T-cell (primary cell): ENCODE measurements at places on chromosomes 2 and 18. TPM values are rescaled to one million over a fixed set of nuclear protein-coding genes. Genes with fewer than 3 reads are reported as not detected.

- no peak overlapping the region for H3K27ac ChIP-seq
- DNase-seq, result no peak
- no peaks in the 10 kb centered on the region for H3K27me3 ChIP-seq
- no peak overlapping the region for H3K4me3 ChIP-seq
Observed at GRCh38 chr18:24616653-24617052, 156.2 kb downstream of the HRH4 start.

DNA sequence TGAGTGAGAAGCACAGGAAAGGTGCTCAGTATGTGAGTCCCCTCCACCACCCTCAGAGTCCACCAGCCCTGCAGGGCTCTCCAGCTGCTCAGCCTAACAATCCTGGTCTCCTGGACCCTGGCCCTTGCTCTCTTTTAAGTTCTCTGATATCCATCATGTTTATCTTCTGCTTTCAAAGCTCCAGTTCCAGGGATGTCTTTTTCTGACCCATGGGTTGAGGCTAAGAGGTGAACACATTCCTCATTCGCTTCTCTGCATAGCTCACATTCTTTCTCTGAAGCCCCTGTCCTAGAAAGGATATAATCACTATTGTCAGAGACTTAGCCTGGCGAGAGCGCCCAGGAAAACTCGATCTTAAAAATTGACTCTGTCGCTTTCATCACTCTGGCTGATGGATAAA lies 86.4 kb downstream of the ARL4C start:
- DNase-seq, result no peak
- H3K4me1 ChIP-seq, result no peaks in the 10 kb centered on the region
- no peaks in the 10 kb centered on the region for H3K27me3 ChIP-seq
- no peak overlapping the region for H3K4me3 ChIP-seq
- no peaks in the 10 kb centered on the region for H3K36me3 ChIP-seq

DNA sequence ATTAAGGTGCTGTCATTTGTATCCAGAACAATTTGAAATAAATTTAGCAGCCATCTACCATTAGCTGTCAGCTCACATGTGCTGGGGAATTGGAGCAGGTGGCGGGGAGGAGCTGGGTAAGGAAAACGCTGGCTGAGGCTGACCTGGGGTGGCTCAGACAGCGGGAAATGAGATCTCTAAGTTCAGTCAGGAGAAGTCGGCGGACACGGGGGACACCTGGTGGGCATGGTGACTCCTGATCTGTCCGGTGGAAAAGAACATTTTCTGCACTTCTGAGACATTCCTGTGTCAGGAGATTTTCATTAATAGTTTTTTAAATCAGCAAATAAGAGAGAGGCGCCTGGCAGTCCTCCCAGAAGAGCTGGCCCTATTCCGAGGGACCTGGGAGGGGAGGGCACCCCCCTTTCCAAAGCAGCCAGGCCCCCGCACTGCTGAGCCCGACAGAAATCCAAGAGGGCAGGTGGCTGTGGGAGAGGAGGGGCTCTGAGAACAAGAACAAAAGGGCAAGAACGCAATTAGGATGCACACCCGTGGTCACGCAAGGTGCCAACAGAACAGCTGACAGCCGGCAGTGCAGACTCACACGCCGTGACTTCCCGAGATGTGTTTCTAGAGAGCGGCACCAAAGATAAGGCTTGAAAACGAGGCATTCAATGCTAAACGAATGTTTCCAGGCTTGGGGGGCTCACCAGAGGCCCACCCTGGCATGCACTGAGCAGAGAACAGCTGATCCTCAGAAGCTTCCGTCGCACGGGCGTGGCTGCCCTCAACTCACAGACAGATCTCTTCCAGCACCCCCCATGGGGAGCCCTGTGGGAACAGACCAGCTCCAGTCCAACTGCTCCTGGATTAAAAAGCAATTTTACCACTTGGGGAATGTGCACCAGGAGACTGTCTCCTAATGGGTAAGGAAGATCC lies 26.4 kb downstream of the SLC66A2 start:
- H3K36me3 ChIP-seq, result peaks cover 27% of the 10 kb centered on the region
- H3K27ac ChIP-seq, result no peak overlapping the region
- H3K4me1 ChIP-seq, result no peaks in the 10 kb centered on the region

- H3K36me3 ChIP-seq, result no peaks in the 10 kb centered on the region
- DNase-seq, result no peak
- no peak overlapping the region for H3K4me3 ChIP-seq
Observed at GRCh38 chr18:70994116-70994515, 705.3 kb downstream of the SOCS6 start.

DNA sequence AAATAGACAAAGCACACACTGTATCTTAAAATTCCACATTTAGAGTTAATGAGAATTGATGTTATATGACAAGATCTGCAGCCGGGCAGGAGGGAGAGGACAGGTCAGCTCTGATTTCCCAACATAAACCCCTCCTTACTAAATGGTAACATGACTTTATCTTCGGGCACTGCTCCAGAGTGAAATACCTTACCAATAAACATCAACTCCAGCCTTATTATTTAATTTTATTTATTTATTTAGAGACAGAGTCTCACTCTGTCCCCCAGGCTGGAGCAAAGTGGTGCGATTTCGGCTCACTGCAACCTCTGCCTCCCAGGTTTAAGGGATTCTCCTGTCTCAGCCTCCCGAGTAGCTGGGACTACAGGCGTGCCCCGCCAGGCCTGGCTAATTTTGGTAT lies 1.7 kb downstream of the CYB5A start:
- H3K4me3 ChIP-seq, result no peak overlapping the region
- no peak overlapping the region for H3K27ac ChIP-seq
- peaks cover 19% of the 10 kb centered on the region for H3K4me1 ChIP-seq
- no peaks in the 10 kb centered on the region for H3K36me3 ChIP-seq

DNA sequence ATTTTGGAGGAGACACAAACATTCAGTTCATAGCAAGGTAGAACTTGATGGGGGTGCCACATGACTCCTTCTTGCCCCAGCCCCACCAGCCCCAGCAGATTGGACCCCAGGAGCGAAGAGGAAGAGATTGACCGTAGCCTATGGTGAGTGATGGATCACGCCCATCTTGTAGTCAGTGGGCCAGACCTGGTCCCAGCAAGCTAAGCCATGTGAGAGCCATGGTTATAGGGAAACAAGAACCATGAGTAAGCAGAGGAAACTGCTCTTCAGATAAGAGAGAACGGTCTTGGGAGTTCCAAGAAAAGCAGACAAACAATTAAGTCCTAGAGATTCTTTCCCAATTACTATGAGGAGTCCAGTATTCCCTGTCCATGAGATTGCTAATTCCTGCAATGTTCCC lies 4.6 kb upstream of the TCF4 start:
- no peak overlapping the region for H3K27ac ChIP-seq
- no peaks in the 10 kb centered on the region for H3K27me3 ChIP-seq
- peaks cover 6% of the 10 kb centered on the region for H3K4me1 ChIP-seq
- no peak for DNase-seq

- no peak for DNase-seq
- H3K4me3 ChIP-seq, result no peak overlapping the region
- no peaks in the 10 kb centered on the region for H3K27me3 ChIP-seq
- no peak overlapping the region for H3K27ac ChIP-seq
Observed at GRCh38 chr2:174964404-174964803, 40.8 kb downstream of the CHN1 start.

GRCh38 chr2:119860924-119861323 lies 101.2 kb downstream of the PTPN4 start:
- H3K4me3 ChIP-seq, result no peak overlapping the region
- no peaks in the 10 kb centered on the region for H3K36me3 ChIP-seq
- peaks cover 3% of the 10 kb centered on the region for H3K4me1 ChIP-seq
- no peak for DNase-seq
- no peak overlapping the region for H3K27ac ChIP-seq
- H3K27me3 ChIP-seq, result no peaks in the 10 kb centered on the region

DNA sequence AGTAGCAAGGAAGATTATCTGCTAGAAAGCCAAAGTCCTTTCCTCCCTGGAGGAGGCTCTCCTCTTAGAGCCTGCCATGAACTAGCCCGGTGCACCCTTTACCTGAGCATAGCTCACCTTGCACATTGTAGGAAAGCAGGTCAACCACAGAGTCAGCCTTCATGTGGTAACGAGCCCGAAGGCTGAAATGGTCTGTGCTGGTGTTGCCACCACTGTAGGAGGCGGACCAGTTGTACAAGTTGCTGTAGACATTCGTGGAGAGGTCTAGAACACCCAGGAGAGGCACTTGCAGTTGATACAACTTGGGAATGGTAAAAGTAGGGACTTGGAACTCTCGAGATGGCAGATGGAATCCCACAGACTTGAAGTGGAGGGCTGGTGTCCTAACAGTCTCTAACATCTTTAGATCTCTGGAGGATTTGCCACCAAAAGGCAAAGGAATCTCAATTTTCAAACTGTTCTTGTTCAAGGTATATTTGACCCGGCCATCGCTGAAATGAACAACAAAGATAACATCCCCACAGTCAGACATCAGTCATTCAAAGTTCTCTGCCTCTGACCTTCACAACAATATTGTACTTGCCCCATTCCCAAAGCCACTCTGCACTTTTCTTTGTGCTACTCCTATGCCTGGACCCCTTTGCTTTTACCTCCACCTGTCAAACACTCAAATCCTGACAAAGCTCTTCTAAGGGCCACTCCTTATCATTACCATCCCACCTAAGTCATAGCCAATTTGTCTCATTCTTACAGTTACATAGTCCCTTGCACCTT lies 30.6 kb downstream of the APOB start:
- DNase-seq, result no peak
- no peak overlapping the region for H3K4me3 ChIP-seq
- H3K27me3 ChIP-seq, result no peaks in the 10 kb centered on the region
- H3K4me1 ChIP-seq, result no peaks in the 10 kb centered on the region
- no peak overlapping the region for H3K27ac ChIP-seq

GRCh38 chr2:37453027-37453426 lies 108.6 kb downstream of the QPCT start:
- peaks cover 31% of the 10 kb centered on the region for H3K4me1 ChIP-seq
- H3K27ac ChIP-seq, result no peak overlapping the region
- DNase-seq, result no peak
- no peaks in the 10 kb centered on the region for H3K27me3 ChIP-seq

GRCh38 chr18:7177116-7177744 lies 53.7 kb upstream of the LRRC30 start:
- H3K4me1 ChIP-seq, result no peaks in the 10 kb centered on the region
- no peaks in the 10 kb centered on the region for H3K27me3 ChIP-seq
- H3K27ac ChIP-seq, result no peak overlapping the region
- no peak overlapping the region for H3K4me3 ChIP-seq
- DNase-seq, result no peak

MYCN gene
- total RNA-seq, result 1.5 TPM

GNLY gene
- total RNA-seq, result 44.7 TPM

IL36B gene
- total RNA-seq, result not detected
